GM10248 (cell line): ENCODE measurements at places on chromosomes 6 and 20.

DNA sequence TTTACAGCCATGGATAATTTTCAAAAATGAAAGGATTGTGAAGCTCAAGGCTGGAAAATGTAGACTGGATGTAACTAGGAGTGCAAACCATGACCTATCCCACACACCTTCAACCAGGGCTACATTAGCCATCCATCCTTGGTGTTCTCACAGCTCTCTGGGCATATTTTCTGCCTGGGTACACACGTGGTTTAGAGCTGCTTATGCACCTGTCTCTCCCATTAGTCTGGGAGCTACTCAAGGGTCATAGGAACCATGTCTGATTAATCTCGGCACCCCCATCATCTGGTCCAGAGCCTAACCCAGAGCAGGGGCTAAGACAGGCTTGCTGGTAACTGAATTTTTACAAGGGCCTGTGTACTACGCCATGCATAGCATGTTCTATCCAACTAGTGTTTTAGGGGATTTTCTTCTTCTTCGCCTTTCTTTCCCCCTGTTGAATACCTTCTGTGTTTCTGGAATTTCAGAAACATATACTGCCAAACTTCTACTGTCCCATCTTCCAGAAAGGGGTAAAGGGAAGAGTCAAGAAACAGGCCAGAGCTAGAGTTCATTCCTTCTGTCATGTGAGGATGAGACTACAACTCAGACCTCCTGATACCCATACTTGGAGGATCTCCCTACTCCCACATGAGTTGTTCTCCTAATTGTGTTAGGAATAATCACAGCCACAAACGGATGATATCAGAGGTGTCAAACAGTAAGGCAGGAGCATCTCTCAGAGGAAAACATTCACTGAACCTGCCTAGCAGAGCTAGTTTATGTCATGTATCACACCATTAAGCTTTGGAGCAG lies 25.4 kb upstream of the FAM83C start:
- no peak for DNase-seq

DNA sequence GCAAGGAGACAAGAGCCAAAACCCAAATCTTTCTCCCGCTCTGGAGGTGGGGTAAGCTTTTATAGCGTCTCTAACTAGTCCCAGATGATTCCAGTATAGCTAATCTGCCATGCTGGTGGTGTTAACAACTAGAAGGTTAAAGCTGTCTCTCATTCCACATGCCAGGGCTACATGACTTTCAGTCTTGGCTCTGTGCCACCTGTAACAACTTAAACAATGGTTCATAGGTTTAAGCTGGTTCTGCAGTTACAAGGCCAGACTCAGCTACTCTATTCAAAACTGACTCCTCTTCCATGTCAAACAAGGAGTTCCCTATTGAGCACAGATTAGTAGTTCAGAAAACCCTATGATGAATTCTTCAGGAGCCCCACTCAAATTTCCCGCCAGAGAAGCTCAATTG lies 128.9 kb downstream of the ELOVL4 start:
- no peak for DNase-seq

DNA sequence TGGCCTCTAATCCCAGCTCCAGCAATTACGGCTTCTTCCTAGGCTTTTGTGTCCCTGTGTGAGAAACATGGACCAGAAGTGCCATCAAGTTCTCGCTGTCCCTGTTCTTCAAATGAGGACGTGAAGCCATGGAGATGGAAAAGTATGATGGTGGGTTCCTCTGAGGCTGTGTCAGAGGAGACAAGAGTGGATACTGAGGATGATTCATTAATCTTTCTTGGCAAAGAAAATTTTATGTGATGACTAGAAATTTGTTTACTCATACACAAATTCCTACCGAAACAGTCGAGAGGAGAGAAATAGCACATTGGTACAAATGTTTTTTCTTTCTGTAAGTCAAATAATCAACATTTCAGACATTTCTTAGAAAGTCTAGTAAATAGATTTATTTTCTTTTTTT lies 35.0 kb upstream of the PNRC1 start:
- no peak for DNase-seq

GRCh38 chr6:37010402-37010892 lies 5.0 kb downstream of the FGD2 start:
- DNase-seq: no peak

- no peak for DNase-seq
Observed at GRCh38 chr6:133673056-133673455, 215.9 kb upstream of the TCF21 start.

DNA sequence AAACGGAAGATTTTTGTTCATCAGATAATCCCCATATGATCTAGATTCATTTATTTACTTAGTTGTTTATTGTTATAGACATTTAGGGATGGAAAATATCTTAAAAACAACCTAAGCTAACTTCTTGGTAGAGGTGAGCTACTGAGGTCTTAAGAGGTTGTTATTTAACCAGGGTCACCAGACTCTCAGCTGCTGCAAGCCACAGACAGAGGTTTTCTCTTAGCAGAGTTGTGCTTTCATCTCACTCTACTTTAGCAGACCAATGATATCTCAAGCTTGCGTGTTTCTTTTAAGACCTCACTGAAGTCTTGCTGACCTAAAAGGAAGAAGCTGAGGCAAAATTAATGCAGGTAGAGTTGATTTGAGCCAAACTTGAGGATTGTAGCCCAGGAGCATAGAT lies 43.6 kb downstream of the NCOA7 start:
- no peak for DNase-seq

DNA sequence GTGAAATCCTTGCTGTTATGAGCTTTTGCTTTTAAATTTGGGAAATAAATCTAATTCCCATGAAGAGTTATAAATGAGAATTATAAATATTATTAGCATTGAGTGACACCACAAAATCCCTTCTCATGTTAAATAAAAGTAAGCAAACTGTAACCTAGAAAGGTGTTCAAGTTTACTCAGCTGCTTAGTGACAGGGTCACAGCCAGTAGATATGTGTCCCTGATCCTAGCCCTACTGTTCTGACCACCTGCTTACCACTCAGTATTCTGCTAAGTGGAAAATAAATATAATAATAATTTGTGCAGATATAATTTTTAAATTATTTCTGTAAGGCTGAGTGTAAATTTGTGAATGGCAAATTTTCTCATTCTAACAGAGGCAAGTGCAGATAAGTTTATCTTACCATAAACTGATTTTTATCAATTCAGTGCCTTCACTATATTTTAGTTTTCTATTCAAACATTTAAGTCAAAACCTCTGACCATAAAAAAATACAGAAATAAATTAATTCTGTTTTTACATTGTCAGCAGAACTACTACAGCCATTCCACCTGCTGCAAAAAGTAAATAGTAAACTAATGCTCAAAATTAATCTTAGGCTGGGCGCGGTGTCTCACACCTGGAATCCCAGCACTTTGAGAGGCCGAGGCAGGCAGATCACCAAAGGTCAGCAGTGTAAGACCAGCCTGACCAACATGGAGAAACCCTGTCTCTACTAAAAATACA lies 118.2 kb downstream of the TENT5A start:
- DNase-seq: no peak

- DNase-seq: no peak
Observed at GRCh38 chr6:133376743-133377142, 135.6 kb downstream of the EYA4 start.

- no peak for DNase-seq
Observed at GRCh38 chr6:157312757-157313156, 10.6 kb downstream of the TMEM242 start.

DNA sequence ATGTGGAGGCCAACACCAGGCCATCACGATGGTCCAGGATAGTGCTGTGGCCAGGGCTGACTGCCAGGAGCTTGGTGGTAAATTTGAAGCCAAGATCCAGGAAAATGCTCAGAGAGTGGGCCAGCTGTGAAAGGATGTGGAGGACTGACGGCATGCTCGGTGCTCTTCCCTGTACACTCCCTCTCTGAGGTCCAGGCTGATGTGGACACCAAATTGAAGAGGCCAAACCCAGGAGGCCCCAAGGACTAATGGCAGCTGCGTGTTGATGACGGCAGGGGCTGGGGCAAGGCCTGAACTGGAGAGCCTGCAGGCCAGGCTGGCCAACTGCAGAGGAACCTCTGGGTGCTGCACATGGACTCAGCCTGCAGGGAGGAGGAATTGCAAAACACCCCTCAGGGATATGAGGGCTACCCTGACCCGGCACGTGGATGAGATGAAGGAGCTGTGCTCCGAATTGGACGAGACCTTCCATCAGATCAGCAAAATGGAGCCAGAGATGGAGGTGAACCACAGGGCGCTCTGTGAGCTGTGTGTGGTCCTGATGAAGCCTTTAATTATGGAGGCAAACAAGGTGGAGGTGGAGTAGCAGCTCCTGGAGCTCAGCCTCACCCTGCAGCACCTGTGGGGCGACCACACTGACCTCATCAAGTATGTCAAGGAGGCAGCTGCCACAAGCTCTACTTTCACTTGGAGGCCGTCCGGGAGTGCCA lies 6.9 kb upstream of the RAET1E start:
- DNase-seq: no peak

DNA sequence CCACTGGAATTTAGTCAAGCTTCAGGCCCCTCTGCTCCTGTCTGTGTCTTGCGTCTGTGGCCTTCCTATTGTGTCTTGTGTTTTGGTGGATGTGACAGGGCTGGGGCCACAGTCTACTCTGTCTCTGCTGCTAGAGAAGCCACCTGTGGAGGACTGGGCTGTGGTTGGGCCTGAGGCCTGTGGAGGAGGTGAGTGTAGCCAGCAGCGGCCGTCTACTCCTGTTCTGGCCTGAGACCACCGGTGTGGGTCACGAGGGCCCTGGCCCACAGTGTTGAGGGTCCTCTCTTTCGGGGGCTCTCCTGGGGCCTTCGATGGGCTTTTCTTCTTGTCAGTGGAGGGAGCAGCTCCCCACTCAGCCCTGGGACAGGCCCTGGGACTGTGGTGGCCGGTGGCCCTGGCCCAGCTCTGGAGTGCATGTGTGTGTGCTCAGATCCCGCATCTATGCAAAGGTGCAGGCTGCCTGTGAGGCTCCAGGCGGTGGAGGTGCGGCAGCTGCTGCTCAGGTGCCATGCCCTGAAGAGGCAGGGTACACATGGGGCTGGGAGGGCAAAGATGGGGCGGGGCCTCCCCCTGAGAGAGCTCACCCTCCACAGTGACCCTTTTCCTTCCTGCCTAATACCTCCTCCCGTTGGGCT lies 20.8 kb downstream of the SDCBP2 start:
- DNase-seq: no peak

- no peak for DNase-seq
Observed at GRCh38 chr20:32501709-32502108, 83.4 kb downstream of the NOL4L start.

GRCh38 chr6:147586044-147586443 lies 77.6 kb downstream of the SAMD5 start:
- no peak for DNase-seq

- DNase-seq: no peak
Observed at GRCh38 chr6:130535242-130535641, 169.4 kb downstream of the TMEM200A start.

DNA sequence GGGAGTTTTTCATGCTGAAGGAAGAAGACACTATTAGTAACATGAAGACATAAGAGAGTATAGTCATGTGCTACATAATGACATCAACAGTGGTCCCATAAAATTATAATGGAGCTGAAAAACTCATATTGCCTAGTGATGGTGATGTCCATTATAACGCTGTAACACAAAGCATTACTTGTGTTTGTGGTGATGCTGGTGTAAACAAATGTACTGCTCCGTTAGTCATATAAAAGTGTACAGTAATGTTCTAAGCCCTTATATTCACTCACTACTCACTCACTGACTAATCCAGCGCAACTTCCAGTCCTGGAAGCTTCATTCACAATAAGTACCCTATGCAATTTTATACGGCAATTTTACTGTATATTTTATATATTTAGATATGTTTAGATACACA lies 26.8 kb upstream of the ASF1A start:
- DNase-seq: no peak

GRCh38 chr20:18273738-18274137 lies 14.6 kb upstream of the ZNF133 start:
- no peak for DNase-seq

GRCh38 chr6:21393441-21394165 lies 199.9 kb upstream of the SOX4 start:
- no peak for DNase-seq

GRCh38 chr20:50398821-50399554 lies 111.2 kb upstream of the PTPN1 start:
- no peak for DNase-seq

DNA sequence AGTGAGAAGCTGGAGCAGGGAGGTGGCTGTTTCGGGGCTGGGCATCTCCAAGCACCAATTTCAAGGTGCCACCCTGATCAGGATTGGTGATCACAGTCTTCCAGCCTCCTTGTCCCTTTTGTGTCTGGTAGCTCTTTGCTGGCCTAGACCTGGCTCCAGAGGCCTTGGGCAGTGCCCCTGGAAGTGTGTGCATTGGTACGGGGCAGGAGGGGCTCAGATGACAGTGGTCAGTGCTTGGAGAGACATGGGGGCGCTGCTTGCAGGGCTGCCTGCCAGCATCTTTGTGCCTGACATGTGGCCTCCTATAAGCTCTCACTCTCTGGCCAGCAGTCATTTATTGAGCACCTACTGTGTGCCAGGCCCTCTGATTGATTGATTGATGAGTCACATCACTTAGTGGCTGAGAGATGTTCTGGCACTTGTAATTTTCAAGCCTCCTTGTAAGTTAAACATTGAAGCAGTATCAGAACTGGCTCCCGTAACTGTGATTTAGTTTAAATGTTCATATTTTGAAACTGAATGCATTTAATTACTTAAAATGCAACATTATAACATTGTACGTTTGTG lies 61.7 kb downstream of the BCAS4 start:
- DNase-seq: no peak

DNA sequence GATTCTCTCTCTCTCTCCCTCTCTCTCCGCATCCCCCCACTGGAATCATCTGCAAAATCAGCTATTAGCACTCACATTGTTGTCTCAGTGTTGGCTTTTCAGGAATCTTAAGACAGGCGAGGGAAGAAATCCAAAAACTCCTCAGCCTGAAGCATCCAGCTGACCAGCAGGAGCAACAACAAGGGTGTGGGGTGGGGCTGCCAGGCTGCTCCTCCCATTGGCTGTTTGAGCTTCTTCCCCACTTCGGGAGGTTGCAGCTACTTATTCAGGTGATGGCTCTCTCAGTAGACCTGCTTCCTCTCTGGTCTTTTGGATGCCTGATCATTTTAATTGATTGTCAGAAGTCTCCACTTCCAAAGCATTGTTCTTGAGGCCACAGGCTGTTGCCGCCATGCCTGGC lies 24.1 kb upstream of the SLC32A1 start:
- DNase-seq: no peak

DNA sequence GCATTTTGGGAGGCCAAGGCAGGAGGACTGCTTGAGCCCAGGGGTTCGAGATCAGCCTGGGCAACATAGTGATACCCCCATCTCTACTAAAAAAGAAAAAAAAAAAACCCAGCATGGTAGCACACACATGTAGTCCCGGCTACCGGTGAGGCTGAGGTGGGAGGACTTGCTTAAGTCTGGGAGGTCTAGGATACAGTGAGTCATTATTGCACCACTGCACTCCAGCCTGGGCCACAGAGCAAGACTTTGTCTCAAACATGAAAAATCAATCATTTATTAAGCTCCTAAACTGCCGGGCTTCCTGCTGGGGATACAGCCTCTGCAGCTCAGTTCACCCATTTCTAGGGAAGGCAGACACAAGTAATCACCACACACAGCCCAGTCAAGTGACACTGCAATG lies 7.3 kb upstream of the USP45 start:
- no peak for DNase-seq
